Kidney (tissue), 22 donors: ENCODE measurements at places on chromosomes 2 and 18. TPM values are rescaled to one million over a fixed set of nuclear protein-coding genes. Genes with fewer than 3 reads are reported as not detected.

- no peaks in the 10 kb centered on the region for H3K36me3 ChIP-seq
- H3K4me1 ChIP-seq = no peaks in the 10 kb centered on the region
- no peak for DNase-seq
- H3K27me3 ChIP-seq = no peaks in the 10 kb centered on the region
Observed at GRCh38 chr2:148917431-148917830, 42.4 kb downstream of the KIF5C start.

GRCh38 chr18:61703508-61703907 lies 189.3 kb downstream of the RNF152 start:
- no peaks in the 10 kb centered on the region for H3K27me3 ChIP-seq
- H3K27ac ChIP-seq = no peak overlapping the region
- H3K4me1 ChIP-seq = no peaks in the 10 kb centered on the region
- H3K36me3 ChIP-seq = no peaks in the 10 kb centered on the region
- H3K4me3 ChIP-seq = no peak overlapping the region

GRCh38 chr2:220064111-220065030 lies 436.9 kb downstream of the SLC4A3 start:
- no peak overlapping the region for H3K4me3 ChIP-seq
- DNase-seq = no peak
- H3K36me3 ChIP-seq = no peaks in the 10 kb centered on the region
- no peaks in the 10 kb centered on the region for H3K27me3 ChIP-seq
- no peaks in the 10 kb centered on the region for H3K4me1 ChIP-seq
- H3K27ac ChIP-seq = no peak overlapping the region

DNA sequence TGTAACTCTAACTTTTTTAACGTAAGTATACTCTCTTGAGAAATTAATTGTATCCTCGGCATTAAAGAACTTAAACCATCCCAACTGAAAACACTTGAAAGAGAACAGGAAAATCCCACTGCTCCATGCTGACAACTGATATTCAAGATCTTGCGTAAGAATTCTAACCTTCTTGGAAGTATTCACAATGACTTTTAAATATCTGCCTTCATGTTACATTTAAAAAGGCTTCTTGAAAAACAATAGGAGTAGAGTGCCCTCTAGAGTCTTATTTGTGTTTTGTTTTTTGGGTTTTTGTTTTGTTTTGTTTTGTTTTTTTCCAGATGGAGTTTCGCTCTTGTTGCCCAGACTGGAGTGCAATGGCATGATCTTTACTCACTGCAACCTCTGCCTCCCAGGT lies 65.4 kb upstream of the DNAJC10 start:
- H3K4me1 ChIP-seq = no peaks in the 10 kb centered on the region
- no peaks in the 10 kb centered on the region for H3K27me3 ChIP-seq
- no peak overlapping the region for H3K4me3 ChIP-seq
- no peak overlapping the region for H3K27ac ChIP-seq

- no peak for DNase-seq
- no peaks in the 10 kb centered on the region for H3K36me3 ChIP-seq
- no peaks in the 10 kb centered on the region for H3K4me1 ChIP-seq
- no peak overlapping the region for H3K4me3 ChIP-seq
- H3K27me3 ChIP-seq = no peaks in the 10 kb centered on the region
Observed at GRCh38 chr2:129895061-129895460, 84.4 kb upstream of the RAB6C start.

DNA sequence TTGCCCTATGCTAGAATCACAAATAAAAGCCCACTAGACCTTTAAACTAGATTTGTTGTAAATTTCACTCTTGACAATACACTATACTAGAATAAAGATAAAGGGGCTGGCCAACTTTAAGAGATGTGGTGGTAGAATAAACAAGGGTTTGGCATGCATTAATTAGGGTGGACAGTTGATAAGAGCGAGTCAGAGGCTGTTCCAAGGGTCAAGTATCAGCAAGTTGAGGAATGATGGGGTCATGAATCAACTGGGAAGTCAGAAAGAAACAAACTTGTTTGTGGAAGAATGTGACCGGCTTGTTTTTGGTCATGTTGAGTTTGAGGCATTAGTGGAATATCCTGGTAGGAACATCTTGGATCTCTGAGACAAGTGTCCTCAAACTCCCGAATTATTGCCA lies 398.3 kb upstream of the TNP1 start:
- no peak for DNase-seq
- H3K36me3 ChIP-seq = no peaks in the 10 kb centered on the region
- no peaks in the 10 kb centered on the region for H3K27me3 ChIP-seq
- no peak overlapping the region for H3K4me3 ChIP-seq

DNA sequence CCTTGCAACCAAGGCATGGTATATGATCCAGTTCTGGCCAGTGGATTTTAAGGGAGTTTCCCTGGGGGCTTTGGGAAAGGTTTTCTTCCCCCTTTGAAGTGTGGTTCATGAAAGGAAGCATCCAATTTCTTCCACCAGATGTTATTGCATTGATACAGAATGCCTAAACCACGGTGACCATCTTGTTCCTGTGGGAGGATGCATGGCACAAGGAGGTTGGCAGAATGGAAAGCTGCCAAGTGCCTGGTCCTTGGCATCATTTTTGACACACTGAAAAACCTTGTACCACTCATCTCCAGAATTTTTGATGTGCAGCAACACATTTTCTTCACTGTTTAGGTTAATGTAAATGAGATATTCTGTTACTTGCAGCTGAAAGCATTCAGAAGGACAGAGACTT lies 55.2 kb upstream of the CXCR4 start:
- no peak for DNase-seq
- H3K36me3 ChIP-seq = no peaks in the 10 kb centered on the region
- no peaks in the 10 kb centered on the region for H3K4me1 ChIP-seq
- H3K27me3 ChIP-seq = no peaks in the 10 kb centered on the region
- no peak overlapping the region for H3K4me3 ChIP-seq
- no peak overlapping the region for H3K27ac ChIP-seq

DNA sequence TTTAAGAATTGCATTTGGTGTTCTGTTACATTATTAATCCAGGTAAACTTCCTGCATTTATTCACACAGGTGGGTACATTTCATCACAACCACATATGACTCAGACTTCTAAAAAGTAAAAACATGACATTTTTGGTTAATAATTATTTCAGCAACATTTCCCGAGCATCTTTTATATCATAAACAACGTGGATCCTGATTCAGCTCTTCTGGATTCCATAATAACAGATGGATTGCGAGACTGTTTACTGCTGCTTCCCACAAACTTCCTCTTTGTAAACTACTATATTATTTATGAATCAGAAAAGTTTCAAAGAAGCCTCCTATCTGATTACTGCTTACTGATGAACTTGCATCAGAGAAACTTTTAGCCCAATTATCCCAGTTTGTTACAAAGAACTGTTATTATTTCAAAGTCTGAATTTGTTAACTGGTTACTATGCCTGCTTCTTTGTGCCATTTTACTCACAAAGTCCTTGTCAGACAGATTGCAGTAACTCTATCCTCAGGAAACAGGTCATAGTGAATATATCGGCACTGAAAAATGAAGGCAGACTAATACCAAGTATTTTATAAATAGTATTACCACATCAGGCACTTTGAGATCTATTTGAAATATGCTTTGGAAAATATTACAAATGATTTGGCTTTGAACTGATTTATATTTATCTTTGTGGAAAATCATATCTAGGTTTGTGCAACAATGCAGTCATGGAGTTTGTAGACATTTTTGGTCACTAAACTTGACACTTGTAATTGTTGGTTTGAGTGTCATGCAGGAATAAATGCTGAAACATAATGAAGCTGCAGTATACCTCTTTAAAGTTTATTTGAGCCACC lies 511.6 kb downstream of the PLCL1 start:
- no peak overlapping the region for H3K27ac ChIP-seq
- H3K4me1 ChIP-seq = no peaks in the 10 kb centered on the region
- no peaks in the 10 kb centered on the region for H3K27me3 ChIP-seq
- no peaks in the 10 kb centered on the region for H3K36me3 ChIP-seq
- DNase-seq = no peak

DNA sequence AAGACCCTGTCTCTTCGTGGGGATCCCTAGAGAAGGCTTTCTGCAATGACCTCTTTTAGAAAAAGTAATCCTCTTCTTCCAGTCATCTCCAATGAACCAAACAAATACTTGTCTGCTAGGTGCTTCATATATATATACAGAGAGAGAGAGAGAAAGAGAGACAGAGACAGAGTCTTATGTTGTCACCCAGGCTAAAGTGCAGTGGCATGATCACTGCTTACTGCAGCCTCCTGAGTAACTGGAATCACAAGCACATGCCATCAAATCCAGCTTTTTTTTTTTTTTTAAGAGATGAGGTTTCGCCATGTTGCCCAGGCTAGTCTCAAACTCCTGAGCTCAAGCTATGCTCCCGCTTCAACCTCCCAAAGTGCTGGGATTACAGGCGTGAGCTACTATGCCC lies 18.6 kb upstream of the PKDCC start:
- no peaks in the 10 kb centered on the region for H3K27me3 ChIP-seq
- DNase-seq = no peak
- H3K4me1 ChIP-seq = peaks cover 31% of the 10 kb centered on the region

DNA sequence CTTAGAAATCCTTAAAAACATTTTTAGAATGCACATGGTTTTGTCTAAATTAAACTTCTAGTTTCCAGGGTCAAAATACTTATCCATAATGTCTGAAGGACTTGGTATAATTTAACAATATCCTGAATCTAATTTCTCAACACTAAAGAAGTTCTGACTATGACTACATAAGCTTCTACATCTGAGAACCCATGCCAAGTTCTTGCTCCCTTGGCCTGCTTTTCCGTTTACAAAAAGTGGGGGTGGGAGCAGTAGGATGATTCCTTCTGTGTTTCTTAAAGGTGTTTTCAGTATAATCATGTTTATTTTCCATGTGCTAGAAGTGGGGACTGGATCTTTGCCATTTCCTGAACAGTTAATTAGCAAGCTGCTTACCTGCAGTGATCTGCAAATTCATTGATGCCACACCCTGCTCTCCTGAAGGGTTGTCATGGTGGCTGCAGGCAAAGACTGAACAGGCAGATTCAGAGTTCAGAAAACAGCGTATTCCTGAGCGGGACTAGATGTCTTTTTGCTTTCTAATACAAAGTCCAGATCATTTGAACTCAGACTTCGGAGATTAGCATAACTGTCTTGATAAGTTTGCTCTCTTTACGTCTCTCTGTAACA lies 36.2 kb downstream of the ADNP2 start:
- H3K4me1 ChIP-seq = no peaks in the 10 kb centered on the region
- no peak overlapping the region for H3K4me3 ChIP-seq
- DNase-seq = no peak
- H3K27ac ChIP-seq = no peak overlapping the region
- no peaks in the 10 kb centered on the region for H3K27me3 ChIP-seq

GRCh38 chr2:96157649-96158553 lies 12.7 kb upstream of the DUSP2 start:
- DNase-seq = no peak
- no peaks in the 10 kb centered on the region for H3K27me3 ChIP-seq
- no peaks in the 10 kb centered on the region for H3K36me3 ChIP-seq
- no peak overlapping the region for H3K4me3 ChIP-seq

DNA sequence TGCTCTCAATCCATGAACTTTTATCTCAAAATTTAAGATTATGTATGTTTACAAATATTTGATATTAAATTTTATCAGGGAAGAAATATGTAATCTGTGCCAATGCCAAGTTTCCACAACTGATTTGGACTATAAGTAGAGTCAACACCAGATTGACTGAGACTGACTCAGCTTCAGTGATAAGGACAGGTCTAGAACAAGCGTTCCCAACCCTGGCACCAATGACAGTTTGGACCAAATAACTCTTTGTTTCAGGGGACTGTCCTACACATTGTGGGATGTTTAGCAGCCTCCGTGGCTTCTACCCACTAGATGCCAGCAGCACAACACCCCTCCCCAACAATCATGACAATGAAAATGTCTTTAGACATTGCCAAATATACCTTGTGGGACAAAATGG lies 165.3 kb downstream of the THADA start:
- no peak overlapping the region for H3K27ac ChIP-seq
- no peaks in the 10 kb centered on the region for H3K36me3 ChIP-seq
- H3K27me3 ChIP-seq = no peaks in the 10 kb centered on the region
- DNase-seq = no peak

GRCh38 chr2:101428422-101429176 lies 41.3 kb upstream of the CREG2 start:
- no peak overlapping the region for H3K4me3 ChIP-seq
- no peak overlapping the region for H3K27ac ChIP-seq
- no peaks in the 10 kb centered on the region for H3K36me3 ChIP-seq
- no peak for DNase-seq

- no peak overlapping the region for H3K4me3 ChIP-seq
- no peak overlapping the region for H3K27ac ChIP-seq
- H3K4me1 ChIP-seq = no peaks in the 10 kb centered on the region
- no peaks in the 10 kb centered on the region for H3K27me3 ChIP-seq
- no peak for DNase-seq
Observed at GRCh38 chr18:10315522-10315921, 138.9 kb upstream of the APCDD1 start.

DNA sequence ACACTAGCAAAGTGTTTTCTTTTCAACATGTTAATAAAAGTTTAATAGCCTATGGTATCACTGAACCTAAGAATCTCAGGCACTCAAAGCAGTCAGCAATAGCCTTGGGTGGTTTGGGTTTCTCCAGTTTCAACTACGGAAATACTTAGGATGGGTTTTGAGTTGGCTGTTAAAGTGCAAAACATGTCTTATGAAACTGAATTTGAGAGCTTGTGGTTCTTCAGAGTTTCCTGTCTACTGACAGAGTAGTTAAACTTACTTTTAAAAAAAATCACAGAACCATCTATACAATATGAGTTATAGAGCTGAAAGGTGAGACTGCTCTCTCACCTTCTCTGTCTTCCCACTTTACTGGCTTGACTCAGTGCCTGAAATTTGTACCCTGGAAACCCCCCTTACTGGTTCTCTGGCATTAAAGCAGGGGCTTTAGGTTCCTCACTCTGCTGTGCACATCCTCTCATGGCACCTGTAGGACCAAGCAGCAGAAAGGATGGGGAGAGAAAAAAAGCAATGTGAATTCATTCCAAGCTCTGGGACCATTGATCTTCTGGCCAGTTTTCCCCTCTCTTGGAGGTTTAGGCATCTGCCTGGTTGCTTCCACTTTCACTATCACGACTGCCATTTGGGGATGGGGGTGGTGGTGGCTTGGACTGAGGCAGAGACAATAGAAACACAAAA lies 18.1 kb downstream of the CCDC141 start:
- H3K36me3 ChIP-seq = no peaks in the 10 kb centered on the region
- no peak overlapping the region for H3K27ac ChIP-seq
- DNase-seq = no peak
- H3K27me3 ChIP-seq = no peaks in the 10 kb centered on the region
- no peaks in the 10 kb centered on the region for H3K4me1 ChIP-seq
- H3K4me3 ChIP-seq = no peak overlapping the region

DNA sequence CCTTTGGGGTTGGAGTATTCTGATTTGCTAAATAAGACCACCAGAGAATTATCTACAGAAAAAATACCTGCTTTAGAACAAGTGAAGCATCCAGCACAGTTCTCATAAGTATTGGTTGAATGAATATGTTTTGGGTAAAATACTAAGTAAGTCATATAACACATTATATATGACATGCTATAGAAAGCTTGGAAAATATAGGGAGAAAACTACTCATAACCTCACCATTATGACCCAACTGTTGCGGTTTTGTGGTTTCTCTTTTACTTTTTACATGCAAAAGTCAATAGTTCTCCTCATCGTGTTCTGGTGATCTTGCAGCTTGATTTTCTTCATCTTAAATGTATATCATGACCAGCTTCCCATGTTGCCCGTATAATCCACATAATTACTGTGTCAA lies 66.2 kb downstream of the DIPK1C start:
- H3K27ac ChIP-seq = no peak overlapping the region
- no peaks in the 10 kb centered on the region for H3K4me1 ChIP-seq
- no peak for DNase-seq
- H3K4me3 ChIP-seq = no peak overlapping the region
- no peaks in the 10 kb centered on the region for H3K27me3 ChIP-seq
- H3K36me3 ChIP-seq = no peaks in the 10 kb centered on the region

Gene PTH2R
- 54.8 TPM for total RNA-seq

Gene PSMD1
- 75.6 TPM for total RNA-seq

Gene CCDC85A
- total RNA-seq = 2.1 TPM

Gene LIMS4
- total RNA-seq = 2.9 TPM

Gene SCYGR4
- not detected for total RNA-seq

Gene VWA3B
- 0.35 TPM for total RNA-seq

Gene ZBTB7C
- 13.8 TPM for total RNA-seq
